ENCODE measurements at places on chromosomes 2 and 18.

DNA sequence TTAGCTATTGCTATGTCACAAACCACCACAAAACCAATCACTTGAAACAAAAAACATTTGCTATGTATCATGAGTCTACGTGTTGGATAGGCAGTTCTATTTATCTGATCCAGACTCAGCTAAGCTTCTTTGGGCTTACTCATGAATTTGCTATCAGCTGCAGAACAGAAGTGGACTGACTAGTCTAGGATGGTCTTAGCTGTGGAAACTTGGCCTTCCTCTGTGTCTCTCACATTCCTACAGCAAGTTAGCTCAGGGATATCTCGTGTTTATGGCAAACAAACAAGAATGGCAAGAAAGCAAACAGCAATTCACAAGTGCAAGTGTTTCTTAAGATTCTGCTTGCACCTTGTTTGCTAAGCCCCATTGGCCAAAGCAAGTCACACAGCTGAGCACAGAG lies 288.0 kb upstream of the TNP1 start:
- no peak for DNase-seq

GRCh38 chr2:183597841-183598240 lies 473.6 kb downstream of the NUP35 start:
- no peak for DNase-seq

- no peak for DNase-seq
Observed at GRCh38 chr2:38778687-38779082, 675 bp downstream of the GEMIN6 start.

DNA sequence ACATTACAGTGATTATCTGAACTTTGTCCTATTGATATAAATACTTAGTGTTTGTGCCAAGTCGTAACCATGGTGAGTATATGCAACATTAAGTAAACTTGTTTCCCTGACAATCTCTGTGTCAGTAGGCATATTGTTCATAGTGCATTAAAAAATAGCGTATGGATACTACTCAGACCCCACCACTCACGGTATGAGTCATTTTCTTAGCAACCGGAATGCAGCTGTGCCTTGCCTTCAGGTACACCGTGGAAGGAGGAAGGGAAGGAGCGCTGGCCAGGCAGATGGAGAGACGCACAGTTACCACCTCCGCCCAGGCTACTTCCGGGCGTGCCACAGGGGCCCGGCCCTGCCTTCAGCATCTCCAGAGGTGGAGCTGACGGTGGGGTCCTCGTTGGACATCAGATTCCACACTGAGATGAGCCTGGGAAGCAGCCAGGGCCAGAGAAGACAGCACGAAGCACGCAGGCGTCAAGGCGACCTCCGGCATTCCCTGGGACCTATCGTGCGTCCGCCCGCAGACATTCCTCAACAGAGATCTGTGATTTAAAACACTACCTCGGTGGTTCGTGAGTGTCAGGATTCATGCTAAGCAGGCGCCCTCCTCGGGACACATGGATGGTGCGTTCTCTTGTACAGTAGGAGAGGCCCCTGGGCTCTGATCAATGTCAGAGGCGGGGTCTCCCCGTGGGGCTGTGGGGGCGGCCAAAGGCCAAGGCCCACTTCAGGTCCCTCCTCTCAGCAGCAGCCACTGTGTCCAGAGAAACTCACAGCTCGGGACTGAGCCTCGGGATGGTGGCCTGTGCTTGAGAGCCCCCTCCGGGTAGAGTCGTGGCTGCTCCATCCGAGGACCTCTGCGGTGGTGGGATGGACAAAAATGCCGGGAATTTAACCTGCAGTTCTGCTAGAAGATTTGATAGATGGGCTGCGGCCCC lies 82.2 kb upstream of the HDAC4 start:
- DNase-seq: no peak

DNA sequence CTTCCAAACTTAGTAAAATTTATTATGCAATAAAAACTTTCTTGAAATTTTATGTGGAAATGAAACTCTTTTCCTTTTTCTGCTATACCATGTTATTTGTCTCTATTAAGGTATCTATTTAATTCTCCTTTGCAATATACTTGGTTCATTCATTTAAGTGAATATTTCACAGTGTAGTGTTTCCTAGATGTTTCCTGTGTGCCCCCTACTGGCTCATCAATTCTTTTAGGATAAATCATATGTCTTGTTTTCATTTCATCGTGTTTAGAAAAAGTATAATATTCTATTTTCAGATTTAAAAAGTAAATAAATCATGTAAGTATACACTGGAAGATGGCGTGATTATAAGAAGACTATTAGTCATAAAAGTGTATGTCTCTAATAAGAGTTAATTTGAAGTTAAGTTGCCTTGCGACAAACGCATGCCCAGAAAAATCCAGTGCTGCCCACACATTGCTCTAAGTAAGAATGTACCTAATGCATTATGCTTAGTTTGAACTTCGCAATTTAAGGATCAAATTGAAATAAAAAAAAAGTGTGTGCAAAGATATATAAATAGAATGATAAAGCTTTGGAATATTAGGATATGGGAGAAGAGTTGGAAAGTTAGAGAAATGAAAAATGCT lies 525.4 kb downstream of the KCNJ3 start:
- no peak for DNase-seq

DNA sequence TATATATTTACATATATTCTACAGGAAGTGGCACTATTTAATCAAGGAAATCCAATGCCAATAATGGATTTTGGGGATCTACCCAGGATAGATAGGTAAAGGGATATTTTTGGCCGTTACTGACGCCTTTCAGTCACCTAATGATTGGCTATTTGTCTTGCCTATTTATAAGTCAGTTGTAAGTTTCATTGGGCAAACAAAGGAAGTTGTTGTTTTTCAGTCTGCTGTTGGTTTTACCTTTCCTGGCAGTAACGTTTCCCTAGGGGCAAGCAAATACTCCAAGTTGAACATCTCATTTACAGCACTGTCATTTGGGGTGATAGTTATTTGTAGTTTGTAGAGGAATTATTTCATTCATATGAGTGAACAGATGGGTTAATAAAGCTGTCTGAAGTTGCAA lies 17.0 kb upstream of the LANCL1 start:
- no peak for DNase-seq

Data from glutamatergic neuron (in vitro differentiated cells).